ENCODE measurements at places on chromosomes 6 and 20. TPM values are rescaled to one million over a fixed set of nuclear protein-coding genes. Genes with fewer than 3 reads are reported as not detected.

DNA sequence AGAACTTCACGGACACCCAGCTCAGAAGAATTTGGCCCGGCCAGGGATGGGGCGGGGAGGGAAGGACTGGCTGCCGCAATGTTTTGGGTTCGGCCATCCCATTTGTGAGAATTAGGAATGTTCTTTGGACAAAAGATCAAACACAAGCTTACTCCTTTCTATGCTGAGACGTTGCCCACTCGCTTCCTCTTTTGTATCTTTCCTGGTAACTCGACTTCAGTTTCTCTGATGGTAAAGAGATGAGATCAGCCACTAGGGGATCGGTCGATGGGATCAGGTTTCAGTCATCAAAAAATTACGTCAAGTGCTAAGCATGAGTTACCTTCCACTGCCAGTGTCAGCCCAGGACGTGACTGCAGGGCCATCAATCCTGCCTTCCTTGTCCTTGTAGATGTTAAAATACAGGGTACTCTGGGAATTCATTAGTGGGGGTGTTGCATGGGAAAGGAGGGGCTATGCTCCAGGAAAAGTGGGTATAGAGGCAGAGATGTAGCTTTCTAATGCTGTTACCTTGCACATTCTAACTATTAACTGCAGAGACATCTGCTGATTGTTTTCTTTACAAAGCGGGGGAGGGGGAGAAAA lies 190.2 kb downstream of the TSHZ2 start:
- peak; percentile 43 for DNase-seq

DNA sequence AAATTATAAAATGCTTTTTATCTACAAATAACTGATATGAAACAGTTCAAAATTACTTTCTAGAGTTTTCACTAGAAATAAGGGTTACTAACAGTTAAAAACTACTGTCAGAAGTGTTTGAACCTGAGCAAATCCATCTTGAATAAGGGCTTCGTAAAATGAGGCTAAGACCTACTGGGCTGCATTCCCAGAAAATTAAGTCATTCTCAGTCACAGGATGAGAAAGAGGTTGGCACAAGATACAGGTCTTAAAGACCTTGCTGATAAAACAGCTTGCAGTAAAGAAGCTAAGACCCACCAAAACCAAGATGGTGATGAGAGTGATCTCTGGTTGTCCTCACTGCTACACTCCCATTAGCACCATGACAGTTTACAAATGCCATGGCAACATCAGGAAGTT lies 93.7 kb downstream of the PLG start:
- no peak for DNase-seq

GRCh38 chr6:51511081-51511480 lies 576.3 kb downstream of the PKHD1 start:
- no peak for DNase-seq

GRCh38 chr20:38604873-38605303 lies 3.3 kb downstream of the ARHGAP40 start:
- no peak for DNase-seq

DNA sequence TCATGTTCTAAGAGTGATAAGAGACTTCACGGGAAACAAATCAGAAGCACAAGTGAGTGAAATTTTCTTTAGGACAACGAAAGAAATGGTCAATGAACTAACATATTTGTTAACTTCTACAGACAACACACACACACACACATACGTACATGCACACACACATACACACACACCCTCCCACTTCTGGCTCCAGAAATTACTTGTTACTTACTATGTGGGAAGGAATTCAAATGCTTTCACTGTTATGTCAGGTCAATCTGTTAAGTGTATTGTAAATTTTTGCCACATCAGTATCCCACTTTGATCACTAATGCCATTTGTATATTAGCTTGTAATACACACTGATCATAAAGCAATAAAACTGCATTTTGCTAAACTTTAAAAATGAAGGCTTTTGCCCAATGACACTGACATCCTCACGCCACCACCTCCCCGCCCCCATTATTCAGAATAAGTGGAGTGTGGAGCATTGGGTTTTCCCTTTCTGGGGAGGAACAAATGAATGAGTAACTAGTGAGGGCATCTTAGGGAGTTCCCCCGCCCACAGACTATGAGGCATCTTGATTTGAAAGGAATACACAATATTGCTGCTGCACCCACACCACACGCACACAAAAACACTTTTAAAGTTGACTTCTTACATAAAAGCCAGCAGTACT lies 76.2 kb downstream of the ATXN1 start:
- no peak for DNase-seq

Gene AVP
- total RNA-seq, result 0.51 TPM

Gene IL17A
- total RNA-seq, result not detected

Gene SIRPD
- total RNA-seq, result not detected
